Ureter (tissue), 1 donor: ENCODE measurements at places on chromosomes 16 and 17. TPM values are rescaled to one million over a fixed set of nuclear protein-coding genes. Genes with fewer than 3 reads are reported as not detected.

MYOCD gene
- 28.2 TPM for total RNA-seq

TEX19 gene
- total RNA-seq: not detected

HS3ST6 gene
- 12.9 TPM for total RNA-seq

CPNE7 gene
- total RNA-seq: 16.2 TPM

RPRML gene
- not detected for total RNA-seq

PRKCB gene
- total RNA-seq: 14.3 TPM

CCL3 gene
- total RNA-seq: 0.78 TPM

ZNF286A gene
- 14.2 TPM for total RNA-seq

MED31 gene
- total RNA-seq: 23.9 TPM

TMEM220 gene
- 17.6 TPM for total RNA-seq

USP32 gene
- total RNA-seq: 38.8 TPM

NPIPB9 gene
- total RNA-seq: 5.8 TPM
